C1 segment of cervical spinal cord (tissue), 14 donors: ENCODE measurements at places on chromosomes 13 and 19.

GRCh38 chr19:1245494-1246264, 2.7 kb upstream of the MIDN start:
- DNase-seq = peak; percentile 51

- no peak for DNase-seq
Measured at GRCh38 chr19:1019980-1020867, 699 bp downstream of the TMEM259 start.

GRCh38 chr13:109665781-109666249, 120.6 kb downstream of the IRS2 start:
- no peak for DNase-seq

- no peak for DNase-seq
Measured at GRCh38 chr13:79736356-79736755, 255.4 kb downstream of the NDFIP2 start.

DNA sequence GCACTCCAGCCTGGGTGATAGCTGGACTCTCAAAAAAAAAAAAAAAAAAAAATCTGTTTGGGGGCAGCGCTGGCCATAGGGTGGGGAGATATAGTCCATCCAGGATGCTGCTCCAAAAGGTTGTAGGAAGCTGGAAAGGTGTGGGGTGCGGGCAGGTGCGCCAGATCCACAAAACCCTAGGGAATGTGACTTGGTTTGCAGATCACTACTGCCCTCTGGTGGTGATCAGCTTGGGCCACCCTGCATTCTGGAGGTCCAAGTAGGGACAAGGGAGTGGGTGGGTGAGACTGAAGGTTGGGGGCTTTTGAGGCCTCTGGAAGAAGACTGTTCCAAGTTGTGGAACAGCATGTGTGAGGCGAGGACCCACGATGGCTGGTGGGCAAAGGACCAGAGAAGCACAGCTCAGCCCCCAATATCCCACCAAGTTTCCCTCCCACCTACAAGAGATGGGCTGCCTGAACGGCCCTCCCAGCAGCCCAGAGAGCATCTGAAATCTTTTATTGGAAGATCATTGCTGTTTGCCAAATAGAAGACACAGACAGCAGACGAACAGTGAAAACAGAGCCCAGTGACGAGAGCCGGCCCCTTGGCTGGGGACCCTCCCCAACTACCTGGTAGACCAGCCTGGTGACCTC, 10.4 kb upstream of the TYK2 start:
- DNase-seq = peak; percentile 12

DNA sequence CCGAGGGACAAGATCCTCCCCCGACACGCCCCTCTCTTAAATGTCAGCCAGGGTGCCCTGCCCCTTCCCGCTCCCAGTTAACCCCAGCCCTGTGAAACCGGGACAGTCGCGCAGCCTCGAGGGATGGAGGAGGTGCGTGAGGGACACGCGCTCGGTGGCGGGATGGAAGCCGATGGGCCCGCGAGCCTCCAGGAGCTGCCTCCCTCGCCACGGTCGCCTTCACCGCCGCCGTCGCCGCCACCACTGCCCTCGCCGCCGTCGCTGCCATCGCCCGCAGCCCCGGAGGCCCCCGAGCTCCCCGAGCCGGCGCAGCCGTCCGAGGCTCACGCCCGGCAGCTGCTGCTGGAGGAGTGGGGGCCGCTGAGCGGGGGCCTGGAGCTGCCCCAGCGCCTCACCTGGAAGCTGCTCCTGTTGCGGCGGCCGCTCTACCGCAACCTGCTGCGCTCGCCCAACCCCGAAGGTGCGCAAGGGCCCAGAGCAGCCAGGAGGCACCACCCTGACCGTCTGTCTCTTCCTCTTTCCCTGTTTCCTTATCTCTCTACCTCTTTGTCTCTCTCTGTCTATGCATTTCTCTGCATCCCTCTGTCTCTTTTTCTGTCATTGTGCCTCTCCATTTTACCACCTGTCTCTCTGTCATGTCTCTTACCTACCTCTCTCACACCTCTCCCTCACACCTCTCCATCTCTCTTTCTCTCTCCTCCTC, at the start of gene NCCRP1:
Gene NCCRP1 (plus strand): TSS at position 105 of the 703 bp plus-strand sequence. CDS start 19 bp downstream, at position 124.
- DNase-seq = no peak

GRCh38 chr19:15300533-15301197, 31.7 kb downstream of the BRD4 start:
- DNase-seq = no peak

DNA sequence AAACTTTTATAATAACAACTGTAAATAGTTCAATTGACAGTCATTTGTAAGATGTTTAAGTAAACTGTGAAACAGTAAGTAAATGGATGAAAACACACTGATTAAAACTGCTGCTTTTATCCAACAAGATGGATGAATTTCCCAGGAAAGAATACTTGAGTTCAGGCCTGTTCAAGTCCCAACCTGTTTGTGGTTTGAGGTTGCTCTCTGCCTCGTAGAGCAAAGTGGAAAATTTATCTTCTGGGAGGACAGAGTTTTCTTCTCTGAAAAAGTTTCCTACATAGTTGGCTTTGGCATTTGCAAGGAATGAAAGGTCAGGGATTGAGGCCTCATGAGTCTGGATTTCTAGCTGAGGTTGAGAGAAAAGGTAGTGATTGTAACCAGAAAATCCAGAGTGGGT, 15.2 kb upstream of the ZNF543 start:
- DNase-seq = no peak

DNA sequence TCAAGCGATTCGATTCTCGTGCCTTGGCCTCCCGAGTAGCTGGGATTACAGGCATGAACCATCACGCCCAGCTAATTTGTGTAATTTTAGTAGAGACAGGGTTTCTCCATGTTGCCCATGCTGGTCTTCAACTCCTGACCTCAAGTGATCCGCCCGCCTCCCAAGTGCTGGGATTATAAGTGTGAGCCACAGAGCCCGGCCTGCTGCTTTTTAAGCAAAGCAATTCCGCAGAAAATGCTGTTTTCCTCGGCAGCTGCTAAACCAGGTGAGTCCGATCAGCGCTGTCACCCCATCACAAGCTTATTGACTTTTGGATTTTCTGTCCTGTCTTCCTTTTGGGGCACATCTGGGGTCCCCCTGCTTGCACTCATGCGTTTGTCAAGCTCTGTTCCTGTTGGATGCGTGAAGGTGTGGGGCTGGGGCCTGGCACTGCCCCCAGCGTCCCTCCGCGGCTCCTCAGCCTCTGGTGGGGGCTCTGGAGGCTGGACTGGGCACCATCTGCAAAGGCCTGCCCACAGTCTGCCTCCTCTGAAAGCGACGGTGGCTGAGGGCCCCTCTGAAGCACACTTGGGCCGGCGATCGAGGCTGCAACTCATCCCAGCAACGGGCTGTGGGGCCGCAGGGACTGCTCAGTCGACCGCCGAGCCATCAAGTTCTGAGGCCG, 25.7 kb downstream of the CEBPG start:
- no peak for DNase-seq

GRCh38 chr19:5534787-5535586, 32.8 kb downstream of the TINCR start:
- no peak for DNase-seq

DNA sequence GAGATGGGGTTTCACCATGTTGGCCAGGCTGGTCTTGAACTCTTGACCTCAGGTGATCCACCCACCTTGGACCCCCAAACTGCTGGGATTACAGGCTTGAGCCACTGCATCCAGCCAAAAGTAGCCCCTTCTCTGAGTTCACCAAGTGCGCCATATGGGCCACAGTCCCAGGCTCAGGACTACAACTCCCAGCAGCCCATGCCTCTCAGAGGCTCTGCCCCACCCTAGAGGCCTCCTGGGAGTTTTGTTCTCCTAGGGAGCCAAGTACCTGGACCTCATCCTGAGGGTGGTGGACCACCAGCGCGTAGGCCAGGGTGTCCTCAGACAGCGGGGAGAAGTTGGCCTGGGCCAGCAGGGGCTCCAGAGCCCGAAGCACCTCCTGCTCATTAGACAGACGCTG, 18.8 kb downstream of the TMEM143 start:
- DNase-seq = no peak

DNA sequence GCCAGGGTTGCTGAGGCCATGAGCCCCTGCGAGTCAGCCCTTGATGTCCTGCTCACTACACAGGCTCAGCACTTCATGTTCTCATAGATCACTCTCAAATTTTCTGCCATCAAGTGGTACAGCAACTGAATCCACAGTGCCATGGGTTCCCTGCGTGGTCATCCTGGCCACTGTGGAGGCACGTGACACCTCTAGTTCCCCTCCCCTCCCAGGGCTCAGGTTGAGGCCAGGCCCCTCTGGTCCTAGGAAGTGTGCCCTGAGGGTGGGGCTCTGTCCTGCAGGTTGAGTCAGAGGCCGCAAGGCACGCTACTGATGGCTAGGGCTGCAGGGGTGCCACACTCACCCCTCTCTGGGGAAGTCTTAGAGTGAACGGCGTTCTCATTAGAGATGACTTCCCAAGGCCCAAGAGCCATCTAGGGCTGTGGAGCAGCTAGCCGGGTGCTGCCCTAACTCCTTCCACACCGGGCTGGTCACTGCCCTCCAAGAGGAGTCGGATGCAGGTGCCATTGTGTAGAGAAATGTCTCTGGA, 39.8 kb upstream of the TPM4 start:
- no peak for DNase-seq

- DNase-seq = no peak
Measured at GRCh38 chr13:77831866-77832265, 86.8 kb downstream of the EDNRB start.

DNA sequence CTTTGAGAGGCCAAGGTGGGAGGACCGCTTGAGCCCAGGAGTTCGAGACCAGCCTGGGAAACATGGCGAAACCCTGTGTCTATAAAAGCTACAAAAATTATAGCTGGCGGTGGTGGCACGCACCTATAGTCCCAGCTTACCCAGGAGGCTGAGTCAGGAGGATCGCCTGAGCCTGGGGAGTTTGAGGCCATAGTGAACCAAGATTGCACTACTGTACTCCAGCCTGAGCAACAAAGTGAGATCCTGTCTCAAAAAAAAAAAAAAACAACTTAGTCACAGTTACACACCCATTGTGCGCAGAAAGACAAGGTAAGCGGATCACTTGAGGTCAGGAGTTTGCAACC, 728 bp upstream of the DENND1C start:
- no peak for DNase-seq

DNA sequence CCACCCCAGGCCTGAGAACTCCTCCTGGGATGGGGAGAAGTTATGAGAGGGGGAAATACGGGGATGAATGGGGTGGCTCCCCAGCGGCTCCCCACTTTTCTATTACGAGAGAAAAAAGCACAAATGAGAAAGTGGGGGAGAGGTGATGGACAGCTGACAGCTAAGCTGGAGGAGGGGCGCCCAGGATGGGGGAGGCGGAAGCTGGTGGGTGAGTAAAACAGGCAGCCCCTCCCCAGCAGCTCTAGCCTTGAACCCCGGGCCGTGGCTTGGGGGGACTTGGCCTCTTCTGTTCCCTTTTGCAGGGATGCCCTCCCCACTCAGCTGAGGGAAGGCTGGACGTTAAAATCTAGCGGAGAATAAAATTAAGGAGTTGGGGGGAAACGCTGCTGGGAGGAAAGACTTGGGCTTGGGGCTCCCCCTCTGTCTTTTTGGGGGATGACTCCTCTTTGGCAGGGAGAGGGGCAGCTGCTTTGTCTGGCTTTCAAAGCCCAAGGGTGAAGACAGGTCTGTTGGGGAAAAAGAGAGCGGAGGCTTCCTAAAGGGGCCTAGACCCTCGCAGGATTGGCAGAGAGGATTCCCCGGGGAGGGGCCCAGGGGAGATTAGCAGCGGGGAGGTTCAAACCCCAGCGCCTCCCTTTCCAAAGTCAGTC, 1.4 kb upstream of the SAMD1 start:
- DNase-seq = no peak

DNA sequence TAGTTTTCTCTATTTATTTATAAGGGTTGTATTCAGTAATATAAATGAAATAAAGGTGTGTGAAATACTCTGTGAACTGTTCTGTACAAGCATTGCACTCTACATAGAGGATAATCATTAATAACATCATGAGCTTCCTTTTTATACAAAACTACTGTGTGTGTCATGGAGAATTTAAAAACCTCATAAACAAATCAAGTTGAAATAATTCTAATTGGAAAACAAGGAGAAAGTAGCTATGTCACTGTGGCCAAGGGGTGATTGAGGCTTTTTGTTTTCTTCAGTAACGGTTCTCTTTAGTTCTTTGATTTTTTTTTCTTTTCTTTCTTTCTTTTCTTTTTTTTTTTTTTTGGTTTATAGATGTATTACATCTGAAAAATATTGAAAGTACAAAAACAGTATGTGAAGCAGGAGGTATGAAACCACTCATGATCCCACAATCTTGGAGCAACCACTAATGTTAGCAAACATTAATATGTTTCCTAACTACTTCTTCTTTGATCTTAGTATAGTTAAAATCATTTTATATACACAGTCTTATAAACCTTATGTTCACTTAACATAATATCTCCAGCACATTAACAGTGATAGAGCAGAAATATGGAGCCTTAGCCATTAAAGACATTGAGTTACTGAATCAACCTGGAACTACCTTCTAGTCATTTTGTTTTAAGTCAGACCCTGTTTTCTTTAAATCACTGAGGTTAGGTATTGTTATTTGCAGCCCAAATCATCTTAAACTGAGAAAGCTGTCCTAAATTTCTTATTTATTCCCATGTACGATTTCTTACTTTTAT, 45.4 kb downstream of the WDFY2 start:
- no peak for DNase-seq

GRCh38 chr19:12834976-12835757, 788 bp upstream of the RTBDN start:
- DNase-seq = no peak

GRCh38 chr19:55099557-55100506, 17.6 kb downstream of the PPP1R12C start:
- DNase-seq = no peak

GRCh38 chr13:99314640-99315176, 7.5 kb upstream of the GPR183 start:
- DNase-seq = no peak

- no peak for DNase-seq
Measured at GRCh38 chr13:112012705-112013085, 54.3 kb upstream of the SOX1 start.

DNA sequence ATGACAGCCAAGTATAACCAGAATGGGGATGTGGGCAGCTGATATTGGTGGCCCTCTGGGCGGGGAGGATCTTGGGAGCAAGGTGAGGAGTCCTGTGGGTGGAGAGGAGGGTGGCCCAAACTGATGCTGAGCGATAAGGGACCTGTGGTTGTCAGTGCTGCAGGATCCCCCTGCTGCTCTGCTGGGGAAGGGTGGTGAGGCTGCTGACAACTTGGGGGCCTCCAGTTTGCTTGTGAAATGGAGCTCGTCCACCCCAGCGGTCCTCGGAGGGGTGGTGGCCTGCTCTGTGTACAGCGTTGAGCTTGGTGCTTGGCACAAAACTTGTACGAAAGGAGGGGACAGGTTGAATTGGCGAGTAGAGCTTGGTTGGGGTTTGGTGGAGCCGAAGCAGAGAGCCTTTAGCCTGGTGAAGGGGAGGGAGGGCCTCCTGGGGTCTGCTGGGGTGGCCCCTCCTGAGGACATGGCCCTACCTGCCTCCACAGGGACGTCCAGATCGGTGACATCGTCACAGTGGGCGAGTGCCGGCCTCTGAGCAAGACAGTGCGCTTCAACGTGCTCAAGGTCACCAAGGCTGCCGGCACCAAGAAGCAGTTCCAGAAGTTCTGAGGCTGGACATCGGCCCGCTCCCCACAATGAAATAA, 2.9 kb downstream of the RPS11 start:
- no peak for DNase-seq

DNA sequence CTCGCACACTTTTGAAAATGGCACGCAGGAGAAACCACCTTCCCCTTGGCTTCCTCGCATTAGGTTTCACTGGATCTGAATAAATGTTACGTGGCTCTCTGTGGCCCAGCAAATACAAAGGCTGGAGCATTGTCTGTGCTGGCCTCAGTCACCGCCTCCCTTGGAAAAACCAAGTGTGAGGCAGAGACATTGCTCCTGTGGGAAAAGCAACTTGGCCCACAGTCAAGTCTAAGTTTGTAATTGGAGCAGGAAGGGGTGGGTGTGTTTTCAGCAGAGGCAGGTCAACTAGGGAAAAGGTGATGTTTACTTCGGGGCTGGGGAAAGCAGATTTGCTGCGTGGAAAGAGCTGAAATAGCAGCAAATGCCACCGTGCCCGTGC, 101.6 kb downstream of the IRS2 start:
- DNase-seq = no peak
